ENCODE measurements at places on chromosomes 2 and 18. TPM values are rescaled to one million over a fixed set of nuclear protein-coding genes. Genes with fewer than 3 reads are reported as not detected.

DNA sequence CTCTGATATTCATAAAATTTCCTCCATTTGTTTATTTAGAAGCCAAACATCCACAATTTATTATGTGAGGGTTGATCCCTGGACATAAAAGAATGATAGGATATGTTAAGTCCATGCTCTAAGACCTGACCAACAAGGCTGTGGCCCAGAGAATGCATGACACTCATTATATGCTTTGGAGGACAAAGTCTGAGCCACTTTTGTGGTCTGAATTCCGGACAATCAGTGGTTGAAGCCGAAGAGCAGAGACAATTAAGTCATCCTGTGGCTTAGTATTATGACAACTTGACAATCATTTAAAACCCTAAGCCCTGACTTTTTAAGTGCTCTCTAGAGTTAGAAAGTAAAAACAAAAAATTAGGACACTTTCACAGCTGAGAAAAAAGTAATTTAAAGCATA lies 483.3 kb downstream of the PLCL1 start:
- DNase-seq: no peak

TIMM21 gene
- total RNA-seq: 36.0 TPM

LYPD6B gene
- 12.5 TPM for total RNA-seq

GRCh38 chr2:88831792-88832248 lies 140.3 kb downstream of the RPIA start:
- no peak for DNase-seq

ZAP70 gene
- total RNA-seq: 1.1 TPM
